ENCODE measurements at places on chromosomes 7 and 10.

DNA sequence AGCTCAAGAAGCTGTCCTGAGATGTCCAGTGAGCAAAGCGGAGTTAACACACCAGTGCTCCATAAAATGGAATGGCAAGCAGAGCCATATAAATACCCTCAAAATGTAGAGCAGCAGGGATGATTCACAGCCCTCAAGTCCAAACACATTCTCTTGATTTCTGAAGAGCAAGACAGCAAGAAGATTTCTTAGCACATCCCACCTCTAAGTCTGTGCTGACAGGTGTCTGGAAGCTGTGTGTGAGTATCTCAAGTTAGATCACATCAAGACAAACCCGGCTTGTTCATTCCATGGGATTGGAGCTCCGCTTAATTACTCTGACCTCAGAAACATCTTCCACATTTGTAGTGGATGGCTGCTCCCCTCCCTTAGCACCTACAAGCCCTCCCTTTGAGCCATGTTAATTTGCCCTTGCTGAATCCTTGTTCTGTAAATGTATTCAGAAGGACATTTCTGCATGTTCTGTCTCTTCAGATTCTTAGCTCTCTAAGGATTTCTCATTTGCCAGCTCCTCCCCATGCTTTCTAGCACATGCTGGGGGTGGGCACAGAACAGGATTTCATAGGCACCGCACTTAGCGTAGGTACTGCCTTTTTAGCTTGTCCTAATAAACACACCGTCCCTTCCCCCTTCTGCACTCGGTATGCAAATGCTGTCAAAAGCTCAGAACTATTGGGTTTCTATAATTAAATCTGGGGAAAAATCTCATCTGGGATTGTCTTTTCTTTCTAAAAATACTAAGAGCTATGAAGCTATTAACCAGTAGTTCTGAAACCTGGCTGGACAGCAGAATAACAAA lies 112.7 kb downstream of the CPXM2 start:
- no peak for DNase-seq

DNA sequence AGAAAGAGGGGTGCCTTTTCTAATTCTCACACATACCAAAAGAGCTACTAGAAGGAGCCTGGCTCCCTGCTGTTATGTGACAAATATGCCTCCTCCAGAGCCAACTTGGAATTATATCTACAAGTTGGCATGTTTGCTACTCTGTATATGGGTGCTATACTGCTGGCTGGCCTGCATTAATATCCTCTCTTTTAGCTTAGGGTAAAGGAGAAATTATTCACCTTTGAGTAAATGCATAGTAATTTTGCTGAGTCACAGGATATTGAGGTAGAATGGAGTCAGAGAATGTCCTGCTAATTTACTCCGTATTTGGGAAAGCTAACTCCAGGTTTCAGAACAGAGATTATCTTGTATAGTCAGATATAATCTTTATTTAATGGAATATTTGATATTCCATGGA lies 24.2 kb upstream of the LIPN start:
- no peak for DNase-seq

- no peak for DNase-seq
Measured at GRCh38 chr10:3886191-3886590, 101.2 kb upstream of the KLF6 start.

DNA sequence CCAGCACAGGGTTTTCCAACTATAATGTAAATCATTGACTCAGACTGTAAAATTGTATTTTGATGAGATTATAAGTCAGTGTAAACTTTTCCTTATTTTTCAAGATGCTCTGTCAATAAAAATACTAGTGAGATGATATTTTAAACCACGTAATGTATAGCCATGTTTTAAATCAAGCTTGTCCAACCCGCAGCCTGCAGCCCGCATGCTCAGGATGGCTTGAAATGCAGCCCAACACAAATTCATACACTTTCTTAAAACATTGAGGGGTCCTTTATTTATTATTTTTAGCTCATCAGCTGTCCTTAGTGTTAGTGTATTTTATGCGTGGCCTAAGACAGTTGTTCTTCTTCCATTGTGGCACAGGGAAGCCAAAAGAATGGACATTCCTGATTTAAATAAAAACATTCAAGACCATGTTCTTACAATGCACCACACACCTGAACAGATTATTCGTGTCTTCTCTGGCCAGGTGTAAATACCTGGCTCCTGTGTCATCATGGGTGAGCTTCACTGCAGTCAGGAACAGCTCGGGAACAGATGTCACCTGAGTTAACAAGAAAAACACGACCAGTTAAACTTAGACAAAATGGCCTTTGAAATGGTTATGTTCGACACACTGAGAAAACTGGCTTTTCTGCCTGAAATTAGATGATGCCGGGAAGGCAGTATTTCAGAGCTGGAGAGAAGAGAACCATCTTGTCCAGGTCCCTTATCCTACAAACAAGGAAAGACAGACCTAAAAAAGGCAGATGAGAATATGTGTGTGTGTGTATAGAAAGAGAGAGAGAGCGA lies 5.9 kb downstream of the PITRM1 start:
- DNase-seq: no peak

GRCh38 chr7:101736084-101736483 lies 81.3 kb upstream of the CUX1 start:
- DNase-seq: no peak

- no peak for DNase-seq
Measured at GRCh38 chr7:99720800-99721595, 14.0 kb downstream of the CYP3A7 start.

- no peak for DNase-seq
Measured at GRCh38 chr10:30227481-30227880, 121.6 kb downstream of the MTPAP start.

GRCh38 chr7:99740573-99741440 lies 5.8 kb upstream of the CYP3A7 start:
- no peak for DNase-seq

DNA sequence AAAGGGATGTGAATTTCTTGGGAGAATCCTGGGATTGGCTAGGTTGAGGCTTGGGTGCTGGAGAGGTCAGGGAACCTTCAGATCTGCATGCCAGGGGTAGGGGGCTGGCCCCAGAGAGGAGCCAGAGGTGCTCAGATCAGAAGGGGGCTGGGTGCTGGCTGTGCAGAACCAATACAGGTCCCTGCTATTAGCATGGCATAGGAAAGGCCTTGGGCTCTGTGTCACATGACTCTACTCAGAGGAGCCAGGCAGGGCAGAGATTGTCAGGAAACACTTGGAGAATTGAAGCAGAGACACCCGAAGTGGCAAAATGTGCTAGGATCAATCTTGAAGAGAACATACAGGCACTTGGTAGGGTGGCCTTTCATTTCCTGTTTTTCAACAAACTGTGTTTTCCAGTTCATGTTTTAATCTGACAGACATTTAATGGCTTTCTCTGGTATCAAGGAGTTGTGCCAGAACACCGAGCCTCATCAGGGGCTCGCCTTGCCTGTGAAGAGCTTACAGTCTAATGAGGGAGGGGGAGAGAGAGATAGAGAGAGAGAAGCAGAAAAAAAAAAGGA lies 498.9 kb downstream of the RPS24 start:
- DNase-seq: no peak

GRCh38 chr10:132036887-132037675 lies 28.7 kb upstream of the JAKMIP3 start:
- DNase-seq: no peak

DNA sequence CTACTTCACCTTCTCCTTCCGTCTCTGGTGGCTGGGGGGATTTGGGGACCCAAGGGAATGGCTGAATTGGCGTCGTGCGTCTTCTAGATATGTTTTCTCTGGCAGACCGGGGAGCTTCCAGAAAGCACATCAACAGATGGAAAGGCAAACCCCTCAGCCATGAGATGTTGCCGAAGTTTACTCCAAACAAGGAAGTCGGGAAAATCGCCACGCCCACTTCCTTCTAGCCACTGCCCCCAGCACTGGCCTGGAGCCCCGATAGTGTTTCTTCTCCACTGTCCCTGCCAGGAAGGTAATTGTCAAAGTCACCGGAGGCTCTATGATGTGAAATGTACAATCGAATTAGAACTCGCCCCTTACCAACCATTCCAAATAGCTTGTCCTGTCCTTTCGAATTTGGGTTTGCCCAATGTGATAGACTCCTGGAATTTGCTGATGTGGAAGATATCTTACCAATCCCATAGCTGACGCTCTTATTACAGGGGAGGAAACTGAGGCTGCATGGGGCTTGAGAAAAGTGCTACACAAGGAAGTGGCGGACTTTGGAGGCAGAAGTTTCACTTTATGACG lies 191.0 kb downstream of the LSM5 start:
- no peak for DNase-seq

- no peak for DNase-seq
Measured at GRCh38 chr7:91263384-91264045, 718 bp upstream of the FZD1 start.

DNA sequence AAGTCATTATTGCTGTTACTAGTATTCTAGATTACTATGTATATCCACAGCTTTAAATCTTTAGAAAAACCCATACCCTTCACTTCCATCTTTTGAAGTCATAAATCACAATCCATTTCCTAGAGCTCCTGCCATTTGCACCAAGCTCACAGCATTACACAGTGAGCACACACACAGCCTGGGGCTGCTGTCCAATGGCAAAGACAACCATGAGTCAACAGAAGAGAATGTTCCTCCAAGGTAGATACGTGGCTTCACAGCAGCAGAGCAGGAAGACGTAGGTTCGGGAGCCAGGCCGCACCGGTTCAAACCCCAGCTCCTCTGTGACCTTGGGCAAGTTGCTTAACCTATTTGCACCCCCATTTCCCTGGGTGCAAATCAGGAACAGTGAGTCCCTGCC lies 234.6 kb downstream of the DIP2C start:
- no peak for DNase-seq

DNA sequence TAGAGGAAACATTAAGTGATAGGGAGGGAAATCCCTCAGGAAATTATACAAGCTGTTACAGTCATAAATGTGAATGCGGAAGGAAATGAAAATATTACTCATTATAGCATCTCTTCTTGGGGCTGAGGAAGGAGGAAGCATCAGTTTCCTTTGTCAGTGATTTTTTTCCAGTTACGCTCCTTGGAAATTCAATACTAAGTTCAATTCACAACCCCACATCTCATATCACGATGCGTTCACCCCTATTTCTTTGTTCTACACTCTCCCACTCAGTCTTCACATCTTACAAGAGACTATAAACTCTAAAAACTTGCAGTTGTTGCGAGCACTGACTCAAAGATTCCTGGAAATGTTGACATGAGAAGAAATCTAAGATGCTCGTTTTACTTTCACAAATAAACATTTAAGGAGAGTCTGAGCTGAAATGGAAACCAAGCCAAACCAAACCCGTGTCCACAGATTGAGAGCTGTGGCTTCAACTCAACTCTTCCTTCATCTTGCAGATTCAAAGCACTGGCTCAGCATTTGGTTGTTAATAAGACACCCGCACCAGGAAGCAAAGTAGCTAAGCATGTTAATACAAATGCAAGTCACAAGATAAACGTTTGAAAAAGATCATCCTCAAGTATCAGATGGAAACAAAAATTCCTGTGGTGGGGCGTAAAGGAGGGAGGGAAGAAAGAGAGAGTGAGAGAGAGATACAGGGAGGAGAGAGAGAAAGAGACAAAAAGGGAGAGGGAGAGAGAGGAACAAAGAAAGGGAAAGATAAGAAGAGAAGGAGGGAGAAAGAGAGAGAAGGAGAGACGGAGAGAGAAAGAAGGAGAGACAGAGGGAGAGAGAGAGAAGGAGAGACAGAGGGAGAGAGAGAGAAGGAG lies 150.0 kb upstream of the RSU1 start:
- DNase-seq: no peak

DNA sequence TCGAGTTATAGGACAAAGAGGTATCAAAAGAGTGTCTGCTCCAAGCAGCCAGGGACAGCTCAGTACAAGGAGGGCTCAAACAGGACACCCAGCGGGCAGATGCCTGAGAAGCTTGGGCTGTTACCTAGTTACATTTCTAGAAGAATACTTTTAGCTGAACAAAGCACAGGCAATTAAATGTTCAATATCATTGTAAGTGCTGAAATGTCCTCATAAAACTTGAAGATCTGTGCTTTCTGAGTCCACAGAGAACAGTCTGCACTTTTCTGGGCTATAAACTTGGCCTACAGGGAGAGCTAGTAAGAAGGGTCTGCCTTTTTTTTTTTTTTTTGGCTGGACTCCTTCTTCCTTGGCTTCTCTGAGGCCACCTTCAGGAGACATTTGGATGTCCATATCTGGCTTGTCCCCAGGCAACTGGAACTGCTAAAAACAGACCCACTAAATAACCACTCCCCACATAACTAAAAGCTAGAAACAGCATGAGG lies 123.2 kb downstream of the SLC16A9 start:
- no peak for DNase-seq

- no peak for DNase-seq
Measured at GRCh38 chr10:101770331-101771215, 5.3 kb downstream of the FGF8 start.

- DNase-seq: no peak
Measured at GRCh38 chr7:79598351-79598750, 144.9 kb upstream of the MAGI2 start.

GRCh38 chr7:44561962-44562621 lies 11.6 kb downstream of the DDX56 start:
- no peak for DNase-seq

DNA sequence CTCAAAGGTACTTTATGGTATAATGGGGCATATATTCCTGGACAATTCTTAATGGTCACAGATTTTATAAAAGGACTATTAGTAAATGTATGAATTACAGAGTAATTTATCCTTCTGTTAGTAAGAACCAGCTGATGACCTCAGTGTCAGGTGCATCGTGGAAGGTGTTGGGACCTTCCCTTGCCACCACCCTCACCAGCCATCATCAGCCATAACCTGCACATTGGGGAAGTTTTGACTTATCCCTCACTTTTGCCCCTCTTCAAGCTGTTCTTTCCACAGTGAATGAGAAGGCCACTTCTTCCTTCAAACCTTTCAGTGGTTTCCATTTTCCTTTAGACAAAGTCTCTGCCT lies 52.2 kb downstream of the FIGNL1 start:
- DNase-seq: no peak

DNA sequence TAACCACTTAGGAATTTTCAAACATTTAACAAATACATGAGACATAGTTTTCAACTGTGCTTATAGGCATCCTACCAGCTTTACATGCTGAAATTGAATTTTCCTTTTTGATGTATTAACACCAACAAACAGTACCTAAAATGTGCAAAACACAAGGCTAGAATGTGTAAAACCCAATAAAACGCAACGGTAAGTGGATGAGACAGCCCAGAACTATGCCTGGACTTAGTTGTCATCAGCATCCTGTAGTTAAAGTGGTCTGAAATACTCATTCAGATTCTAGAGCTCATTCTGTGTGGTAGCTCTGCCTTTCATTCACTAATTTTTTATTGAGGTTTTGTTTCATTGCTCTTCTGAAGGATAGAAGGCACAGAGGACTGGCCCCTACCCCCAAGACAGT lies 137.1 kb downstream of the BMPER start:
- DNase-seq: no peak
